ENCODE measurements at places on chromosomes 1 and 21. TPM values are rescaled to one million over a fixed set of nuclear protein-coding genes. Genes with fewer than 3 reads are reported as not detected.

FALEC gene
- 2.1 TPM for polyA plus RNA-seq

TDRD5 gene
- 0.48 TPM for polyA plus RNA-seq

SELE gene
- polyA plus RNA-seq: 0.57 TPM

INTS3 gene
- 30.8 TPM for polyA plus RNA-seq

NPHS2 gene
- polyA plus RNA-seq: not detected

KRTAP12-2 gene
- polyA plus RNA-seq: not detected

ZNF683 gene
- 0.51 TPM for polyA plus RNA-seq

PAX7 gene
- polyA plus RNA-seq: not detected

IL19 gene
- 0.22 TPM for polyA plus RNA-seq

ARHGEF10L gene
- polyA plus RNA-seq: 64.4 TPM

TNFSF18 gene
- 0.06 TPM for polyA plus RNA-seq

GPR25 gene
- polyA plus RNA-seq: 0.14 TPM

ERO1B gene
- 1.1 TPM for polyA plus RNA-seq

SPATA1 gene
- 0.48 TPM for polyA plus RNA-seq

NOTCH2 gene
- 12.5 TPM for polyA plus RNA-seq

LCE1B gene
- polyA plus RNA-seq: not detected

BSND gene
- not detected for polyA plus RNA-seq

PLA2G4A gene
- 6.3 TPM for polyA plus RNA-seq

CA6 gene
- 0.06 TPM for polyA plus RNA-seq

PTGER3 gene
- polyA plus RNA-seq: 0.29 TPM

RIIAD1 gene
- not detected for polyA plus RNA-seq

S100A8 gene
- 44,360 TPM for polyA plus RNA-seq

SLC30A2 gene
- not detected for polyA plus RNA-seq

ELAPOR1 gene
- polyA plus RNA-seq: 0.25 TPM

PGM1 gene
- polyA plus RNA-seq: 28.0 TPM

LY9 gene
- polyA plus RNA-seq: 0.54 TPM

S100A9 gene
- 60,368 TPM for polyA plus RNA-seq

LIN28A gene
- not detected for polyA plus RNA-seq

AADACL3 gene
- polyA plus RNA-seq: not detected

C1QB gene
- polyA plus RNA-seq: 29.1 TPM

ATP6V1G3 gene
- not detected for polyA plus RNA-seq

TRIM45 gene
- polyA plus RNA-seq: 3.0 TPM

TENT5C gene
- 0.29 TPM for polyA plus RNA-seq

CELA3A gene
- 2.6 TPM for polyA plus RNA-seq

CD48 gene
- 4.6 TPM for polyA plus RNA-seq

TFAP2E gene
- polyA plus RNA-seq: 0.87 TPM

C8A gene
- polyA plus RNA-seq: not detected

PLA2G2C gene
- 0.07 TPM for polyA plus RNA-seq

ICOSLG gene
- polyA plus RNA-seq: 2.6 TPM

RUSC1 gene
- 30.7 TPM for polyA plus RNA-seq

KIAA0040 gene
- polyA plus RNA-seq: 2.3 TPM

CYP2J2 gene
- 9.5 TPM for polyA plus RNA-seq

PHC2 gene
- polyA plus RNA-seq: 46.4 TPM

DPT gene
- polyA plus RNA-seq: 4.8 TPM

TTC22 gene
- 92.9 TPM for polyA plus RNA-seq

CD1E gene
- 2.2 TPM for polyA plus RNA-seq

OR2T35 gene
- polyA plus RNA-seq: not detected

CLIC6 gene
- polyA plus RNA-seq: 0.68 TPM

C1QC gene
- 9.4 TPM for polyA plus RNA-seq

RNU1-4 gene
- polyA plus RNA-seq: not detected

KCNAB2 gene
- polyA plus RNA-seq: 2.8 TPM

SERPINC1 gene
- polyA plus RNA-seq: 0.06 TPM

IFNGR2 gene
- polyA plus RNA-seq: 52.5 TPM

OPRD1 gene
- polyA plus RNA-seq: not detected

FCRL1 gene
- 0.04 TPM for polyA plus RNA-seq

FBXO2 gene
- polyA plus RNA-seq: 7.6 TPM

GGPS1 gene
- polyA plus RNA-seq: 19.6 TPM

TMCC2 gene
- 0.58 TPM for polyA plus RNA-seq

SDHB gene
- 102 TPM for polyA plus RNA-seq
